ENCODE measurements at places on chromosomes 4 and X.

DNA sequence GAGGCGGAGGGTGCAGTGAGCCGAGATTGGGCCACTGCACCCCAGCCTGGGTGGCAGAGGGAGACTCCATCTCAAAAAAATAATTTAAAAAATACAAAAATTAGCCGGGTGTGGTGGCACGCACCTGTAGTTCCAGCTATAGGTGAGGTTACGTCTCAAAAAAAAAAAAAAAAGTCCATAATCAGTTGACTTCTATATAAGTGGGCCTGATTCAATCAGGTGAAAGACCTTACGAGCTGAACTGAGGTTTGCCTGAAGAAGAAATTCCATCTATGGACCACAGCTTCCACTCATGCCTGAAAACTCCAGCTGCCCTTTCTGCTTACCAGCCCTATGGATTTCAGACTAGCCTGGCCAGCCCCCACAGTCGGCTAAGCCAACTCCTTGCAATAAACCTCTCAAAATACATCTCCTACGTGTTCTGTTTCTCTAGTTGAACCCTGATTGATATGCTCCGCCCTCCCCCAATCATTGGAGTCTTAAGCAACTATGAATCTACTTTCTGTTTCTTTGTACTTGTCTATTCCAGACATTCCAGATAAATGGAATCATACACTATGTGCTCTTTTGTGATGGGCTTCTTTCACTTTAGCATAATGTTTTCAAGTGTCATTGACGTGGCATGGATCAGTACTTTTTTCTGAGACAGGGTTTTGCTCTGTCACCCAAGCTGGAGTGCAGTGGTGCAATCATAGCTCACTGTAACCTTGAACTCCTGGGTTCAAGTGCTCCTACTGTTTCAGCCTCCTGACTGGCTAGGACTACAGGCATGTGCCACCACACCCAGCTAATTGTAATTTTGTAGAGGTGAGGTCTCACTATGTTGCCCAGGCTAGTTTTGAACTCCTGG, 36.6 kb downstream of the SAT1 start:
- no peak for DNase-seq

GRCh38 chr4:101910786-101911373, 120.3 kb downstream of the BANK1 start:
- no peak for DNase-seq

- DNase-seq, result no peak
Measured at GRCh38 chr4:91830681-91831395, 472.9 kb upstream of the GRID2 start.

- DNase-seq, result peak; percentile 60
Measured at GRCh38 chrX:68658530-68658929, 11.1 kb downstream of the STARD8 start.

DNA sequence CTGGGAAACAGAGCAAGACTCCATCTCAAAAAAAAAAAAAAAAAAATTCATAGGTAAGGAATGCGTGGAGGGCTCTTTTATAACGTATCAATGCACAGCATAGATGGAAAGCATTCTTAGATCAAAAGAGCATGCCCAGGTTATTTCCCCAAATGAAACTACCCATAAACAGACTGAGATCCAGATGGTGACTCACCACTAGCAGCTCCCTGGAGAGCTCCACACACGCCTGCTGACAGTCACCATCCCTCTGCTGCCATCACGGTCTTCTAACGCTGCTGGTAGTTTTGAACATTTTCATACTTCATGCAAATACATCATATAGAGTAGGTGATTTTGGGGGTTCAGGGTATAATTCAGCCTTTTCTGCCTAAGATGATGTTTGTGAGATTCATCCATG, 136.9 kb downstream of the ASMT start:
- no peak for DNase-seq

DNA sequence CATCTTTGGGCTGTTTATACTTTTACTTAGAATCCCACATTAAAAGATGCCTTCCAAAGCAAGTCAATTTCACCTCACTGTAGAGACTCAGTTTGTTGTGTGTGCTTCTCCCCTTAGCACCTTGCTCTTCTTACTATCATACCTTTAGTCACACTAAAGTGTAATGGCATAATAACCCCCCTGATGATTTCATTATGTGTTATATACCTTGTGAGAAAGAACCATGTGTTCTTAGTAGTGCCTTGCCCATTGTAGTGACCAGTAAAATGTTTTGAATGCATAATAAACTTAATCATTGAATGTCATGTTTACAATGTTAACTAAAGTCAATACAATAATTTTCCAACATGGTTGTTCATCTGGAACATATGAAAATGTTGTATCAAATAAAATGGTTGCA, 1621.9 kb downstream of the PCDH7 start:
- no peak for DNase-seq
